Stimulated activated CD4-positive, alpha-beta T cell treated with anti-CD3 and anti-CD28 coated beads, Interleukin-12 subunit alpha, Interleukin-12 subunit beta, amount 100 ng/mL, for 4 hours (primary cell): ENCODE measurements at places on chromosomes 5 and 9.

DNA sequence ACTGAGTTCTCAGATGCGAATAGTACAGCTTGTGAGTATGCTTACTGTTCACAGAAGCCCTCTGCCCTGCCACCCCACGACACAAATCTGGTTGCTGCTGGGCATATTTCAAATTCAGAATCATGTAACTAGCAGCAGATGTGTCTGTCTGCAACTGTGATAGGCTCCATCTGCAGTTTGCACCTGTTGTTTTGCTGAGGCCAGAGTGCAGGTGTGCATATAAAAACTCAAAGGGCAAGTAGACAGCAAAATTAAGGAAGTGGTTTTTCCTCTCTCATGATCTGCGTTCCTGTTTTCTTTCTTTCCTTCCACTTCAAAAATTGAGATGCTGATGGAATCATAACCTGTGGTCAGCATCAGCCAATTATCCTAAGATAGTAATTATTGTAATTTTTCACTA, 1000.5 kb downstream of the PTPRD start:
- no peak for DNase-seq

GRCh38 chr9:100160021-100160420, 61.0 kb downstream of the INVS start:
- DNase-seq: no peak

- DNase-seq: no peak
These were observed 49.8 kb downstream of the PRKACG start for GRCh38 chr9:68964102-68964541.

DNA sequence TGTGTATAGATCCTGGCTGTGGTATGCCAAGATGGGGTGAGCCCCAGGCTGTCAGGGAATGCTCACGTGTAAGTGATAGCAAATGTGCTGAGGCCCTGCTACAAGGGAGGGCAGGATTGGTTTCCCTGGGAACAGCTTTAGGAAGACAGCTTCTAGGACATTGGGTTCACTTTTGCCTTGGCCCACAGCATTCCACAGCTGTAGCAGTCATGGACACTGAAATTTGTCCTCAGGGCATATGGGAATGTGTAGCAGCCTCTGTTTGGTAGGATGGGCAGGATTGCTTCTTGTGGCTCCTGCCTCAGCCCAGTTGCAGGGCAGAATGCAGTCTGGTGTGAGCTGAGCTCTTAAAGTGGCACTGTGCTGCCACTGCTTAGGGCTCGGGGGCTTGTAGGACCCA, 1061.7 kb upstream of the WWC1 start:
- DNase-seq: no peak

DNA sequence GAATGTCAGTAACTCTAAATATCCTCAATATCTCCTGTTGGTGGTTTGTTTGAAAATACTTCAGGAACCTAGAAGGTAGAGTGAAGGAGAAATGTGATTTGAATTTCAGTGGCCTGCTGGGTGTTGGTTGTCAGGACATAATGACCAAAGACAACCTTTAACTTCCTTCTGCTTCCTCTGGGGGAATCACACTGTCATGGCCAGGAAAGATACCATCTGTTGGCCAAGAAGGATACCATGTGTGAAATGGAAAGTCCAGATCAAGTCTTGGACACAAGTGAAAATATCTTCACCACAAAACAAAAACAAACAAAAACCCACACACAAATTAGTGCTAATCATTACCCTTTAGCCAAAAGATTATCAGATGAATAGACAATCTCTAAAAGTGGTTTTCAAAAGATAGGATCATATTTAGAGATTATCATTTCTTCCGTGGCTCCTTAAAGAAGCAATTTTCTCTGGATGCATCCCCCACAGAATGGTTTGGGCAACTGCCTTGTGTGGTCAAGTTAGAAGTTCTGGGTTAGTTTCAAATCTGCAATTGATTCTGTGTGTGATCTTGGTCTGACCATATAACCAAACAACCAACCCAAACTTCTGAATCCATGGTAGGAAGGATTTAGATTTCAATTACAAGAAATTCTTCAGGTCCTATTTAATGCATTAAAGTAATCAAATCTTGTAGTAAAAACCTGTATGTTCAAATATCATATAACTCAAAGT, 1.6 kb downstream of the C1QTNF3 start:
- no peak for DNase-seq

DNA sequence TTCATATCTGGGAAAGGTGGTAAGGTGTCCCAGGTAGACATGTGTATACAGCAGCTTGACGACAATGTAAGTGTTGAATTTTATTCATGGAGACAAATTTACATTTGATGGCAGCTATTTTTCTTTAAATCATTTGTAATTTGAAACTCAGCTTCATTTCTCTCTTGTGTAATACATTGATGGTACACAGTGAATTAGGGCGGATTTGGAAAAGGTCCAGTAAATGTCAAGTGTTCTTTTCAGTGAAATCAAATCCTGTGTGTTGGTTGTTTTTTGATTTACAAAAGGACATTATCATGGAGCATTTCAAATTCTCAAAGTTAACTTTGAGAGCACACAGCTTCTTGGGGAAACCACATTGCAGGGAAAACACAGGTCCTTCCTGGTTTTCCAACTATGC, 30.0 kb upstream of the PCSK1 start:
- no peak for DNase-seq

- DNase-seq: no peak
These were observed 4.2 kb downstream of the SLC44A1 start for GRCh38 chr9:105248691-105249090.

GRCh38 chr9:126516936-126517832, 96.5 kb upstream of the LMX1B start:
- peak; percentile 24 for DNase-seq

DNA sequence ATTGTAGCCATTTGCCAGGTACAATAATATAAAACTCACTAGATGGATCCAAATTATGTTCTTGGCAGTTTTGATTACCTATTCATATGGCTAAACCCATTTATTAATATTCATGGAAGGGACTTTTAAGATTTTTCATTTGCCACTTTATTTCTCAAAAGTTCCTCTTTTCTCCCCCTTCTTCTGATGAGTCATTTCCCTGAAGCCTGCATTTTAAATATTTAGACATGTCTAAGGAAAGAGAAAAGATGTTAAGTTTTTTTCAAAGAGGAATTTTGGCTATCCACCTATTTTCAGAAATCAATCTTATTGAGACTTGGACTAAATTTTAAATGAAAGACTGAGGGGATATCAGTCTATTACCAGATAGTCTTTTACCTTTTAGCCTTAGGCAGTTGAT, 1189.4 kb downstream of the EFNA5 start:
- DNase-seq: no peak

DNA sequence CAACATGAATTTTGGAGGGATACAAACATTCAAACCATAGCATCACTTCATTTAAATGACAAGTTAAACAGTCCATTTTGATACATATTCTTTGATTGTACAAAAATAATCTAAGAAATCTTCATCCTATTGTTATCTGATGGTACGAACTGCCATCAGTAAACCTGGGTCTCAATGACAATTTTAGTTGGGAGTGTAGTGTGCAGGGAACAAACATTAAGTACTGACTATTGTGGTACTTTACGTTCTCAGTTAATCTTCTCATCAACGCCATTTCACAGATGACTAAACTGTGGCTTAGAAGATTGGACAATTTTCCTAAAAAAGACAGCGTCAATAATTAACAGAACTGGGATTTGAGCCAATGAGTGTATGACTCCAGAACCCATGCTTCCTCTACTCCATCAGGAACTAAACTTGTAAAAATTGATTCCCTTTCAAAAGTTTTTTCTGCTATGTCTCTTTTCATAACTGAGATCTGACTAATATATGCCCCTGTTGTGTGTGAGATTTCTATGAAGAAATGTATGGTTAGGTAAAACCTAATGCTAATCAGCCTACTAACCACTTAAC, 21.1 kb downstream of the TNPO1 start:
- DNase-seq: no peak

- DNase-seq: no peak
These were observed 15.7 kb upstream of the AIF1L start for GRCh38 chr9:131080589-131080988.

DNA sequence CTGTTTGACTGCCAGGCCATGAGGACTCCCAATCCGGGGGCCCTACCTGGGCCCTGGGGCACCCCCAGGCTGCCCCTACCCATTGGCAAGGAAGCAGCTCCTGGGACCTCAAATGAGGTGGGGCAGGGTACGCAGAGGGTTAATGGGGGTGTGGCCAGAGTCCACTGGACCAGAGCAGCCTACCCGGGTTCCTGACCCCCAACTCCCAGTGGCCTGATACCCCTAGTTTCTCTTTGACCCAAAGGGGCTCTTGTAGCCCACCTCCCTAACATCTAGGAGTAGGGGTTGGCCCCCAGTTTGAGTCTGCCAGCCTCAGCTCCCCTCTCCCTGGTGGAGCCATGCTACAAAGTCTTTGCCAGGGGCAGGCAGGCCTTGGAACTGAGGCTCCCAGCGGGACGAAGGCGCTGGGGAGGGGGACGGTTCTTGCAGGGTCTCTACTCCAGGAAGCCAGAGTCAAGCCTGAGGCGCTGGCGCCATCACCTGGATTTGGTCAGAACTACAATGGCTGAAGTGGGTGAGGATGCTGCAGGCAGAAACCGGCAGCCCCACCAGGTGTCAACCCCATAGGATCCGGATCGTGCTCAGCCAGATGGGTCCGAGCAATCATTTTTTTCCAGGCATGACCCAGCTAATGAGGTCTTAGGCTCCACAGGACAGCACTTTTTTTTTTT, 8.4 kb upstream of the CERCAM start:
- peak; percentile 25 for DNase-seq

DNA sequence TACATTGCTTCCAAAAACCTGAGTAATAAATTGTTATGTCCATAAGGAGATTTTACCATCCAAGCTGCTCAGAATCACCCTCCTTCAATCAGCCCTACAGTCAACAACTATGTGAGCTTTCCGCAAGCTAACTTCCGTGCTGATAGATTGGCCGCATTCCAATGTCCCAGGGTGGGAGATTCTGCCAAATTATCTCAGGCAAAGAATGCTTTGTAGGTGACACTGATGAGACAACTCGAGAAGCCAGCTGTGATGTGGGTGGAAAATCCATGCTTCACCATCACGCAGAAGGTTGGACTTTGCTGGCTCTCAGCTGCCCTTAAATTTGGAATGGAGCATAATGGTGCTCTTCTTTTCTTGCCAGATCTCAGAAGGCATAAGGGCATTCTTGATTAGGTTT, 44.9 kb upstream of the HCN1 start:
- no peak for DNase-seq

- no peak for DNase-seq
These were observed 20.7 kb upstream of the IL17B start for GRCh38 chr5:149399775-149400174.

DNA sequence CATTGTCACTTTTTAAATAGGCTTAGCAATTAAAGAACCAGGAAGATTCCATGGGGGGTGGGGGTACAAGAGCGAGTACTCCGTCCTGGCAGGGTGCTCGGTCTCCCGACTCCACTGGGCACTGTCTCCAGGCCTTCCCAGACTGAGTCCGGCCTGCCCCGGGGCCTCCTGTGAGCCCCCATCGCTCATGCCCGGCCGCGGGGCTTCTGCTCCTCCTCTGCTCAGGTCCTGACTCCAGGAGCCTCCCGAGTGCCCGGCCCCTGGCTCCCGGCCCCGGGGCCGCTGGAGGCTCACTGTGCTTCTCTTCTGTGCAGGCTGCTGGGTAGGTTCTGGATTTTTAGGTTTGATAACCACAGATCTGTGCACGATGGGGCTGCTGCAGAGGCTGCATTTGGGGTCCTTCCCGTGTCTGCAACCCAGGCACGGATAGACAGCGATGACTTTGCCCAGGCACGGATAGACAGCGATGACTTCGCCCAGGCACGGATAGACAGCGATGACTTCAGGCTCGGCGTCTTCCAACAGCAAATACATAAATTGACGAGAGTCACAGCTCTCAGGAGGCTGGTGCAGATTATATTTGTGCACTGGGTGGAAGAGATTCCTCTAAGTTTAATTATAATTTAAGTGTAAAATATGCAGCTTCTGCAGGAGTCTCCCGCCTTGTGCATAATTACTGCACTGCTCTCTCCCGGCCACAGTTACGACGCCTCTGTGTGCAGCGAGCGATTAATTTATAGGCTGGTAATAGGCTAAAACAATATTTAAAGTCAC, 74.8 kb upstream of the RXRA start:
- DNase-seq: no peak

DNA sequence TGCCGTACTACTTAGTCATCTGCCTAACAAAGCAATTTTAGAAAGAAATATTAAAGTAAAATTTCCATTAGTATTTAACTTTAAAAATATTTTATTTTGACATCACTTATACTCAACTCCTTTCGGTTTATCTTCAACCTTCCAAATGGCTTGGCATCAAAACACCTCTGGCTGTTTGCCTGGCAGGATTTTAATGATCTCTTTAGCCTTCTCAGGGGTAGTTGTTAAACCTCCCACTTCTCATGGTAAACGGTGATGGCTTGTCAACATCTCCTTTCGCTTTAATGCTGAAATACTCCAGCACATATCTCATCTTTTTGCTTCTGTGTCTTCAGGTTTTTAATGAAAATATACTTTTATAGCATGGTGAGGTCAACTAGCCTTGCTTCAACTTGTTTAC, 747.1 kb downstream of the CETN3 start:
- no peak for DNase-seq

GRCh38 chr5:79413112-79413511, 100.8 kb downstream of the HOMER1 start:
- no peak for DNase-seq

- DNase-seq: no peak
These were observed 30.6 kb downstream of the ITGA1 start for GRCh38 chr5:52818360-52818759.

- DNase-seq: no peak
These were observed 2.8 kb upstream of the ZNF462 start for GRCh38 chr9:106859957-106860720.

DNA sequence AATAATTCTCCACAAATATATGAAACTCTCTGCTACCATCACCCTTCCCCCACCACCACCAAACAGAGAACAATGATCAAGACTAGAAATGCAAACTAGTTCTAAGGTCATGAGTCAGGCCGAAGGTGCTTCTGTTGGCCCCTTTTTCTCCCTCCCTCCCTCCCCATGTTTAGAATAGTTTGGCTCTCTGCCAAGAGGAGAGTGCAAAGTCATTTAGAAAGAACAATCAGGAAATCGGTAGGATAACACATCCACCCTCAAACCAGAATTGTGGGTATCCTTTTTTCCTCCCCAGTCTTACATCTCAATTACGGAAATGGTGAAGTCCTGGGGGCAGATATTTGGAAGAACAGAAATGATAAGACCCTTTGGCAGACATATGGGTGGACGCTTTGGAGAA, 170.1 kb downstream of the SLF1 start:
- DNase-seq: no peak

DNA sequence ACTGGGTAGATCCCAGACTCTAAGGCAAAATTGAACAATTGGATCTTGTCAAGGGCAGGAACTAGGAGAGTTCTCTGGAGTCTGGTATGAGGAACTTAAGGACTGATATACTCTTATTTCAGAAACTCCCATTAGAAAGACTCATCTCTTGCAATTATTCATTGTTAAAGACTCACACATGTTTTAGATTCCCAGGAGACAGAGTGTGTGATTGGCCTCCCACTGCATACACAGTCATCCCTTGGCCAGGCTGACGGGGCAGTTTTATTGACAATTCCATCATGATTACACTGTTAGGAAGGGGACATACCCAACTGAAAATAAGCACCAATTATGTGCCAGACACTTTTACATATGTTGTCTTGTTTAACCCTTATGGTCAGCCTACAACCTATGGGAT, 347.2 kb downstream of the DMAC1 start:
- DNase-seq: no peak

GRCh38 chr5:171462928-171463861, 43.7 kb downstream of the FGF18 start:
- no peak for DNase-seq

- no peak for DNase-seq
These were observed 40.8 kb upstream of the KCNV2 start for GRCh38 chr9:2676466-2676865.
